ENCODE measurements at places on chromosomes 13 and 19.
A peak's percentile ranks its signal among the peaks of the same experiment; 100 is the strongest.

GRCh38 chr19:21611659-21612402, 106.4 kb downstream of the ZNF429 start:
- DNase-seq: no peak

DNA sequence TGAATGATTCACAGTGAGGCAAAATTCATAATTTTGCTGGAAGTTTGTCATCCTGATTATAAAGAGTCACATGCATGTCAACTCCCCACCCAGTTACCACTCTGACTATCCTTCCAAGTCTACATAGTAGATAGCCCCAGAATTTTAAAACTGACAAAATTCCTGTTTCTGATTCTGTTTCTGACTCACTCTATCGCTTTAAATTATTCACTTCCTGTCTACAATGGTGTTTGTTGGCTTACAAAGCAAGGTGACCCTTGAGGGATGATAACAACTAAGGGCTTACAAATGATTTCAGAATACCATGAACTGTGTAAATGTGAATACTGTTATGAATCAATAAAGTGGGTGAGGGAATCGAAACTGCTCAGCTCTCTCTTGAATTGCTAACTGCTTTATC, 98.7 kb upstream of the KL start:
- no peak for DNase-seq

DNA sequence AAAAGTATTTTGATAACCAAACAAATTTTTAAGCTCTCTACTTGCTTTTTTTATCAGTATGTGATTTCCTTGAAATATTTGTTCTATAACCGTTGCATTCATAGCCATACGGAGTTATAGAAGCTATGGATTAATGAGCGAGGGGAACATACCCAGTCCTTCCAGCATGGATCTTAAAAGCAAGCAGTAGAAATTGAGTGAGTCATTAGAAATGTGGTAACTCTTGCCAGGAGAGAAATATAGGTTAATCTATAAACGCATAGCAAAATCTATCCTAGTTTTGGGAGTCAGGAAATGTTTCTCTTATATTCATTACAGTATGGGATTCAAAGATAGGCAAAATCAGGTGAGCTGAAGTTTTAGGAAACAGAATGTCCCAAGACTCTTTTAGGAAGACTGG, 507.4 kb downstream of the DACH1 start:
- no peak for DNase-seq

DNA sequence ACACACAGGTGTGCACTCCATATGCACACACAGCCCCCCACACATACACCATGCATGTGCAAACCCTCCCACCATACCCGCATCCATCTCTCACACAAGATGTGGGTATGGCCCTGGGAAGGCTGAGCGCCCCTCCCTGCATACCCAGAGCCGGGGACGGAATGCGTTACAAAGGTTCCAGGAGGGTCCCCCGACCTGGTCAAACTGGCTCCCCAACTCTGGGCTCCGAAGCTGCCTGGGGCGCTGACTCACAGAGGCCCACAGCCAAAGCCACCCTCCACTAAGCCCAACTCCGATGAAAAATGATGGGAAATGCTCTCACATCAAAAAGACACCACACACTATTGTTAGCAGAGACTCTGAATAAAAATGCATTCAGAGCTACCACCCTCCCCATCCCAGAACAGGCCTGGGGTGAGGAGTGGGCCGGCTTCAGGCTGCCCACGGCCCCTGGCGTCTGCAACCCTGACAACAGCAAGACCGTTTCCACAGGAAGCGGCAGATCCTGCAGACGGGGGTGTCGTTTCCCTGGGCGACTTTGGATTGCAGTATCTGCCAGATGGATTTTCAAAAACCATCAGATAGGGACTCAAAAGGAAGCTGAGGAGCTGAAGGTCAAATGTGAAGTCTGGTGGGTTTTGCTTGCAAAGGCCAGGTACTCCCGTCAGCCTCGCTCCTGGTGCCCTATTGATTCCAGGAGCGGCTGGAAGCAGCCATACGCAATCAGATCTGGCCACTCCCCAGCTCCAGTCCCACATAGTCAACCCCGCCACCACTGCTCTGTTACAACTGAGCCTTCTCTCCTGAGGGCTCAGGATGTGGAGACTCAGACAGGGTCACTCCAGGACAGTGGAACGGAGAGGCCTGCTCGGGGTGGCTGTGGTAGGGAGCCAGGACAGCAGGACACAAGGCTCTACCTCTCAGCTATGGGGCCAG, 14.3 kb downstream of the PEPD start:
- no peak for DNase-seq

- DNase-seq: no peak
These were observed 2858.1 kb upstream of the PCDH20 start for GRCh38 chr13:64273780-64274179.

- no peak for DNase-seq
These were observed 23.5 kb downstream of the CAPS start for GRCh38 chr19:5937550-5937949.

DNA sequence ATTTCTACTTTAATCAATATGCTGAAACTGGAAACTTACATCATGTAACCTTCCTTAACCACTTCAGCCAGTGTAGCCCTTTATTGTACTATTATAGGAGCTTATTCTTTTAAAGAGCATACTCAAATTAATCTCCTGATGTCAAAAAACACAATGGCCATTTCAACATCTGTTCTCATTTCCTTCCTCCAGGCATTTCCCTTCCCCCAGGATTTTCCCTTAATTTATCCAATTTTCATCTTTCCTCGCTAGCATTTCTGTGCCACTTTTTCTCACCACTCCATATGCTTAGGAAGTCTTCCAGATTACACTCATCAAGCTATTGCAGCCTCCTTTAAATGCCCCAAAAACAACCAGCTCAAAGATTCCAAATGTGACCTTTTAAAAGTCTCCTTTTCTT, 265.0 kb downstream of the PCDH9 start:
- DNase-seq: no peak

DNA sequence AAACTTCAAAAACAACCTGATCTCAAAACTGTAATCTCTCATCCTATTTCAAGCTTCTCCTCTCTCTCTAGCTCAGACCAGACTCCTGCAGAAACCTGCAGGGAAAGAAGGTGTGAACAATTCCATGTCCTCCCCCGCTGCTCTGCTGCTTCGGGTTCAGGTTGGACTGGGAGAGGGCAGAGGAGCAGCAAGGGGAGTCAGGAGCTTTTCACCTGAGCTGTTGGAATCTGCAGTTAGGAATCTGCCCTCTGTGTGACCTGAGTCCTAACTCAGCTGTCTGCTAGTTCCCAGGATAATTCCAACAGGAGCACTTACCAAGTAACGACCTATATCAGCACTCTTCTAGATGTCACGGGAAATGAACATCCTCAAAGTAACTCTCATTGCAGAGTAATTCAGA, 118.3 kb downstream of the DNAJC15 start:
- no peak for DNase-seq

GRCh38 chr13:78024996-78025395, 106.4 kb upstream of the EDNRB start:
- DNase-seq: no peak

GRCh38 chr13:99834246-99834645, 137.3 kb downstream of the ZIC5 start:
- DNase-seq: no peak

DNA sequence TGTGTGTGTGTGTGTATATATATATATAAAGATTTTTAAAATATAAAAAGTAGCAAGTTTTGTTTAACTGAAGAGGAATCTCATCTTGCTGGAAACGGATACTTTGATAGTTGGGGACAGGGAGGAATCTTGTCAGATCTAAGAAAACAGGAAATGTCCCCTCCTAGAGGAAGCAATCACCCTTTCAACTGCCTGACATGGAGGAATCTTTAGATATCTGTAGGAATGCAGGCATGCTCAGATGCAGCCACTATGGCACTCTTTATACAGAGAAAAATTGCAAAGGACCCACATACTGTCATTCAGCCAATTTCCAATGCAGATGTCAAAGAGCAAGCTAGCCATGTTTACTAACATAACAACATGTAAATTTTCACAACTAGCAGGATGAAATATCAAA, 38.8 kb downstream of the ZNF611 start:
- no peak for DNase-seq

DNA sequence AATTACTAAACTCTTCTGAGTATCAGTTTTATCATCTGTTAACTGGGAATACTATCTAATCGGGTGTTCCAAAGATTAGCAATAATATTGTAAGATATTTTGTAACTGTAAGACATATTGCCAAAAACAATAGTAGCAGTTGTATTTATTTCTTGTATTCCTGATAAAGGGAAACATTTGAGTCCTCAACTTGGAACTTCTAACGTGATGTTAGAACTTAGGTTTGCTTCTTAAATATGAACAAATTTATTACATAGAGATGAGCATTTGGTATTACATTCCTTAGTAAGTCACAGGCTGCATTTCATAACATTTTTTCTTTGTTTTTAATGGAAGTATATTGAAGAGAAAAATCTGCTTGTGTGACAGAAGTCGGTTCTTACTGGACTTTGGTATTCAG, 225.3 kb downstream of the NALCN start:
- DNase-seq: no peak

DNA sequence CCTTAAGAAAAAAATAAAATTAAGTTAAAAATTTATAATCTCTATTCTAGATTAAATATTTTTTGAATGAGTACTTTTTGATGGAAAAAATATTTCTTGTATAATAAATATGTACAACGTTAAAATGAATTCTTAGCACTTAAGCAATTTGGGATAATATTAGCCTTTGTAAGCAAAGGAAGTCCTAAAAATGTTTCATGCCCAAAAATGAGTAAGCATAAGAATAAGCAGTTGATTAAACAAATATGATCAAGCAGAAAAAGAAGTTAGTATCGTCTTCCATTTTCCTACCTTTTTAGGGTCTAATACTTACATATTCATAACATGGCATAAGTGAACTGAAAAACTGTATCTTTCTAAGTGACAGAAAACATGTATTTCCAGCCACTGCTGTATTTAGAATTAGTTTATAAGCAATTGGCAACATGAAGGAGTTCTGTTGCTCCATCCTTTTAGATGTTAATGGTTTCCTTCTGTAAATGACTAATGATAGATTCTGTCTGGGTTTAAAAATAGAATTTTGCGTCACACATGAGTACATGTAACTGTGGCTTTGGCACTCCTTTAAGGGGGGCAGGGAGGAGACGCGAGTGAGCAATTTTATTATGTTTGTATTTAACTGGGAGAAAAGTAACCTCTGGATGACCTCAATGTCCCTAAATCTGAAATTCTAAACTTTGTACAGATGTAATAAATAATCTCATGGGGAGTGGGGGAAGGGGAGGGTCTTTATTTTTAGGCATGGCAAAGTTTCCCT, 237.4 kb downstream of the RGCC start:
- peak; percentile 95 for DNase-seq

DNA sequence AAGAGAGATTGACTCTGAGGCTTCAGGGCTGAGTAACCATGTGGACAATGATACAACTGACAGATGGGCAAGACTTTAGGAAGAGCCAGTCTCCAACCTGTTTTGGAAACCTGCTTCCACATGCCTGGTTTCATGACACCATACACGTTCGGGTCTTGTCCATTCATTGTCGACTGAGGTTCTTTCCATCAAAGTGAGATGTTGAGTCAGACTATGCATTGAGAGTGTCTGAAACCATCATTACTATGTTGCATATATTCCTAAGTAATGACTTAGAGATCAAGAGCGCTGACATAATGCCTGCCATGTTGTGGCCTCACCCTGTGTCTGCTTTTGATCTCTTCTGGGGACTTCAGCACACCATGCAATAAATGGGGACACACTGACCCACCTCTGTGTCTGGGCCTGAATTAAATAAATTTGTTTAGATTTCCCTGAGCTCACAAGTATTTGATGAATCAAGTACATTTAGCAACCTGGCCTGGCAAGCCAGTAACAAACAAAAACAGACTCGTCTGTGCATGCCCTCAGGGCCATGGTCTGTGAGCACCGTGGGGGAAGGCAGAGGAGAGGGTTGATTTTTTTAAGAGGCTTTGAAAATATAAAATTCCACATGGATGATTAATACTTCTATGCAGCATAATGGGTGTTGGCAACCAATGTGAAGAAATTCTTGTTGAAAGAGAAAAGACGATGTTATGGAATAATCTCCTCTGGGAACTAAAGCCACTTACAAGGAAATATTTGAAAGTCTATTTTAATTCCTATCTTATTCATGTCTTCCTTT, 49.9 kb upstream of the UBAC2 start:
- peak; percentile 89 for DNase-seq

- no peak for DNase-seq
These were observed 379.4 kb downstream of the KLF12 start for GRCh38 chr13:73754727-73755292.

GRCh38 chr13:25180775-25181537, 8.9 kb upstream of the AMER2 start:
- no peak for DNase-seq

DNA sequence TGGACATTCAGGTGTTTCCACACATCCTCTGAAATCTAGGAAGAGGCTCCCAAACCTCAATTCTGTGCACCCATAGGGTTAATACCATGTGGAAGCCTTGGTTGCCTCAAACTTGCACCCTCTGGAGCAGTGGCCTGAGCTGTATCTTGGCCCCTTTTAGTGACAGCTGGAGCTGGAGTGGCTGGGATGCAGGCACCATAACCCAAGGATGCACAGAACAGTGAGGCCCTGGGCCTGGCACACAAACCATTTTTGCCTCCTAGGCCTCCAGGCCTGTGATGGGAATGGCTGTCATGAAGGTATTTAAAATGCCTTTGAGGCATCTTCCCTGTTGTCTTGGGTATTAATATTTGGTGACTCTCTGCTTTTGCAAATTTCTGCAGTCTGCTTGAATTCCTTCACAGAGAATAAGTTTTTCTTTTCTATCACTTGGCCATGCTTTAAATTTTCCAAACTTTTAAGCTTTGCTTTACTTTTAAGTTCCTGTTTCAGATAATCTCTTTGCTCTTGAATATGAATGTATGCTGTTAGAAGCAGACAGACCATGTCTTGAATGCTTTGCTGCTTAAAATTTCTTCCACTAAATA, 1594.5 kb upstream of the PCDH20 start:
- DNase-seq: no peak

DNA sequence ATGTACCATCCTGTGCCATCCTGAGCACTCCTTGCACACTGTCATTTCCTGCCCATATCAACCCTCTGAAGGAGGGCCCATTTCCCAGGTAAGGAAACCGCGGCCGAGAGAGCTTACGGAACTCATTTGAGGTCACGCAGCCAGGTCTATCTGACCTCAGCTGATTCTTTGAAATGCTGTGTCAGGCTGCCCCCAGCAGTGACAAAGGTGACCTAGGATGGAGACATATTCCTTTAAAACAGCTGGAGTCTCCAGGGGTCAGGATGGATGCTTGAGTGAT, 42.2 kb upstream of the VSTM2B start:
- no peak for DNase-seq

DNA sequence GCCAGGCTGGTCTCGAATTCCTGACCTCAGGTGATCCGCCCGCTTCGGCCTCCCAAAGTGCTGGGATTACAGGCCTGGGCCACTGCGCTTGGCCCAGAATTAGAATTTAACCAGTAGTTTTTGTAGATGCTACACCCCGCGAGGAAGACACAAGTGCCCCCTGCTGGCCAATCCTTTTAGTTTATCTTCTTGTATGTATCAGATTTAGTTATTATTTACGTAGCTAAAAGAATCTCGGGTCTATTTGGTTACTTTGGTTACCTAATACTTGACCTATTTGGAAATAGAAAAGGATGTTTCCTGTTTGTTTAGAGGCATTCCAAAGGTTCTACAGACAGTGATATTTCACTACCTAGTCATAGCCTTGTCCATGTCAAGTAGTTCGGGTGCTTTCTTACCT, 22.0 kb downstream of the MUC16 start:
- DNase-seq: no peak

- no peak for DNase-seq
These were observed 18.2 kb downstream of the ZNF507 start for GRCh38 chr19:32363632-32364031.

GRCh38 chr19:31448221-31448657, 99.0 kb upstream of the TSHZ3 start:
- peak; percentile 46 for DNase-seq

Data from BJ (cell line).